Vagina (tissue), 2 donors: ENCODE measurements at places on chromosomes 5 and 9. TPM values are rescaled to one million over a fixed set of nuclear protein-coding genes. Genes with fewer than 3 reads are reported as not detected.

Gene RASGRF2
- 8.8 TPM for total RNA-seq

DNA sequence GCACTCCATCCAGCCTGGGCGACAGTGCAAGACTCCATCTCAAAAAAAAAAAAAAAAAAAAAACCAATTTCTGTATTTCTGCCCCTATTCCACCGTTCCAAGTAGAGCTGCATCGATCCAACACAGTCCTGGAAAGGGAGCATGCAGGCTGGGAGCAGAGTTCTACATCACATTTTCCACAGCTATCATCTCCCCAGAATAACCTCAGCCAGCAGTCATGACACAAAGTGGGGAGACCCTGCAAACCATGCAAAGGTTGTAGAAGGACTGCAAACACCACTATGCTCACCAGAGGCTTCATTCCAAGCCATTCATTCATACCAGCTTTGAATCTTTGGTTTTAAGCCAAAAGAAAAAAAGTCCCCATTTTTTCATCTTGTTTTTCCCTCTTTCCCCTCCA lies 20.8 kb upstream of the ZNF354A start:
- DNase-seq = no peak

- DNase-seq = no peak
These were observed 130.8 kb downstream of the C9orf152 start for GRCh38 chr9:110076894-110077725.

- no peak for DNase-seq
These were observed 42.1 kb upstream of the STXBP1 start for GRCh38 chr9:127569886-127570401.

GRCh38 chr5:94691949-94692348 lies 73.5 kb downstream of the SLF1 start:
- no peak for DNase-seq

Gene ROR2
- total RNA-seq = 22.3 TPM

DNA sequence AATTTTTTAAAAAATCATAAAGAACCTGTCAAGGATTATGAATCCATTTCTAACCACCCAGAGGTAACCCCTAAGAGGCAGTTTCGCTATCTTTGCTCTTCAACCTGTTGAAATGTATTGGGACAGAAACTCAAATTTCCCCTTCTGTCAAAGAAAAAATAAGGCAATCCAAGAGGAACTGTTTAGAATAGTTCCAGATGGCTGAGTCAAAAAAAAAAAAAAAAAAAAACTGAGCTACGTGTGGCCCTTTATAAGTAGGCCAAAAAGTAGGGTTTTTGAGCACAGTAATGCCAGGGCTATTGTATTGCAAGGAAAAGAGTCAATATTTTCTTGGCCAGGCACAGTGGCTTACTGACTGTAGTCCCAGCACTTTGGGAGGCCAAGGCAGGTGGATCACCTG lies 94.9 kb downstream of the RAD23B start:
- DNase-seq = no peak

DNA sequence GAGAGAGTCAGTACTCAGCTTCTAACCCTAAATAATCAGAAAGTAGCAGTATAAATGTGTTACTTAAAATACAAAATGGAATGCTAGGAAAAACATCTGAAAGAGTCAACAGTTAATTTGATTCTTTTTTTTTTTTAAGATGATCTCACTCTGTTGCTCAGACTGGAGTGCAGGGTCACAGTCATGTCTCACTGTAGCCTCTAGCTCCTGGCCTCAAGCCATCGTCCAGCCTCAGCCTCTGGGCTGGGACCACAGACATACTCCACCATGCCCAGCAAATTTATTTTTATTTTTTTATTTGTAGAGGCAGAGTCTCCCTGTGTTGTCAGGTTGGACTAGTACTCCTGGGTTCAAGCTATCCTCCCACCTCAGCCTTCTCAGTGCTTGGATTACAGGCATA lies 424.9 kb downstream of the IRX2 start:
- no peak for DNase-seq

GRCh38 chr5:3321923-3322322 lies 273.7 kb upstream of the IRX1 start:
- DNase-seq = no peak

Gene SEMA5A
- 9.3 TPM for total RNA-seq

DNA sequence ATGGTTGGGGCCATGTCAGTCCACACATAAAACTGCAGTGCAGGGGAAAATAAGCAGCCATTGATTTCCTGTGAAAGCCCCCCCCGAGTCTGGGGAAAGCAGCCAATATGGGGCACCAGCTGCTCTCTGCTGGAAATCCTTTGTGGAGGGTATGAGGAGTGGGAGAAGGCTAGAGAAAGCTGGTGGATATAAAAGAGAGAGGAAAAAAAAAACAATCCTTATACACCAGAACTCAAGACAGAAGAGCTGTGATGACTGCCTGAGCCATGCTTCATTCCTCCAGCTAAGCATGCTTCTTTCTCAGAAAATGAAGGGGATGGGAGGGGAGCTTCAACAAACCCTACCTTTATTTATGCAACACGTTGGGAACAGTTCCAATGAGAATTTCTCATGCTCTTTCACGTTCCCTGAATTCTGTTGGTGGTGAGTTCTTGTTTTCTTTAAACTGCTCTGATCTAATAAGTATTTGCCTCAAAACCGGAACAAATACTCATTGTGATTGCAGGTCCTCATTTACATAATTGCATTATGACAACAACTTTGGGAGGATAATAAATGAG lies 688.0 kb upstream of the SEMA6A start:
- no peak for DNase-seq

Gene ORM2
- total RNA-seq = not detected
